Activated CD4-positive, alpha-beta T cell treated with anti-CD3 and anti-CD28 coated beads for 36 hours (primary cell): ENCODE measurements at places on chromosomes 5 and 9.

GRCh38 chr5:109920736-109921135 is 231.0 kb downstream of the MAN2A1 start:
- DNase-seq = no peak

DNA sequence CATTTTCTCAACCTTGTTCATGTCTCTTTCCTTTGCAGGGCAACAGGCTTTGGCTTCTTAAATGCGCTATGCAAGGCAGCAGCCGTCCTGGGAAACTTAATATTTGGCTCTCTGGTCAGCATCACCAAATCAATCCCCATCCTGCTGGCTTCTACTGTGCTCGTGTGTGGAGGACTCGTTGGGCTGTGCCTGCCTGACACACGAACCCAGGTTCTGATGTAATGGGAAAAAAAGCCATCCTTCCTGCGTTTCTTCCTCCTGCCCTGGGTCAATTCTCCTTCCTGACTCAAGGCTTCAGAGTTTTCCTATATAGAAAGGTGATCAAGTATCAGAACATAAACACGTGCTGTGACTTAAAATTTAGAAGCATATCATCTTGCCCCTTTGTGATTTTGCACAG is 77.8 kb upstream of the IQGAP2 start:
- no peak for DNase-seq

DNA sequence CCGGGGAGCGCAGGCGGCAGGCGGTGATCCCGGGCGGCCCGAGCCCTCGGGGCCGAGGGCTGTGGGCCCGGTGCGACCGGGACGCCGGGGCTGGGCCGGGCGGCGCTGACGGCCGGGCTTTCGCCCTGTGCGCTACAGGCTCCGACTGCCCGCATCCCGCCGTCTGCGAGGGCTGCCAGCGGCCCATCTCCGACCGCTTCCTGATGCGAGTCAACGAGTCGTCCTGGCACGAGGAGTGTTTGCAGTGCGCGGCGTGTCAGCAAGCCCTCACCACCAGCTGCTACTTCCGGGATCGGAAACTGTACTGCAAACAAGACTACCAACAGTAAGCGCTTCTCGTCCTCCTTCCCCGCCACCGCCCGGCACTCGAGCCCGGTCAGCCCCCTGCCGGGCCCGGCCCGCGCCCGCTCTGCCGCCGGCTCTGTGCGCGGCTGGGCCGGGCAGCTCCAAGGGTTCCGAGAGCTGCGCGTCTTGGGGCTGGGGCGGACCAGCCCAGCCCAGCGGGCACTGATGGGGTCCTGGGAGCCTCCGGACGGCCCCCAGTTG is 1.6 kb downstream of the LMX1B start:
- DNase-seq = peak; percentile 55

- no peak for DNase-seq
Observed at GRCh38 chr5:39198127-39198526, 21.2 kb downstream of the FYB1 start.

GRCh38 chr5:108743846-108744245 is 3.9 kb upstream of the FER start:
- DNase-seq = no peak

DNA sequence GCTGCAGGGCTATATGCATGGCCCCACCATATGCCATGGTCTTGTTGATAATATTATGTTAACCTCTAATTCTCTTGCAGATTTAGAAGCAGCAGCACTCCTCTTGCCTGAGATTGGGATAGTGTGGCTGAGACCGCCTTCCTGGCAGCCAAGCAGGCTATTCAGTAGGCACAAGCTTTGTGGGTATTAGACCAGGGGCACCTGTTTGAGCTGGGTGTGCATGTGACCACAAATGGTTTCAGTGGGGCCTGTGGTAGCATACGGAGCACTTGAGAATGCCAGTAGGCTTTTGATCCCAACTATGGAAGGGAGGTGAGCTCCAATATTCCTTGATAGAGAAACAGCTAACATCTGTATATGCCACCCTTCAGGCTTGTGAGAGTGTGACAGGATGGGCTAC is 625.1 kb upstream of the NUDT12 start:
- DNase-seq = no peak

GRCh38 chr5:143222287-143223231 is 180.9 kb downstream of the NR3C1 start:
- peak; percentile 62 for DNase-seq

- no peak for DNase-seq
Observed at GRCh38 chr5:53010814-53011213, 21.7 kb downstream of the ITGA2 start.

- peak; percentile 19 for DNase-seq
Observed at GRCh38 chr9:113454914-113455761, 8.4 kb upstream of the RGS3 start.

GRCh38 chr5:147786142-147786541 is 3.6 kb upstream of the JAKMIP2 start:
- DNase-seq = no peak

DNA sequence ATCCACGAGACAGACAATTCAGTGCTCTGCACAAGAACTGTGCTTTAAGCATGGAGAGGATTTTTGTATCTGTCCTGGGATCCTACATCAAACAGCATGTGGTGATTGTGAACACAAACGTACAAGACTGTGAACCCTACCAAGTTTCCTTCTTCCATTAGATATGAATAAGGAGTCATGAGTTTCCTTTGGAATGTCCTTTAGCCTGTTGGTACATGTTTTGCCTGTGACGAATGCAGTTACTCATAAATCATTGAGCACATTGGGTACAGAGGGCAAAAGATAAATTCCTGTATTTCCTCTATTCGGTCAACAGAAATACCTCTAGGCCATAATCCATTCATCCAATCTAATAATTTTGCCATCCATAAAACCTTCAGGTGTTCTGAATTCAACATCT is 61.5 kb downstream of the FXN start:
- DNase-seq = no peak

- no peak for DNase-seq
Observed at GRCh38 chr9:127654619-127655018, 42.5 kb downstream of the STXBP1 start.

DNA sequence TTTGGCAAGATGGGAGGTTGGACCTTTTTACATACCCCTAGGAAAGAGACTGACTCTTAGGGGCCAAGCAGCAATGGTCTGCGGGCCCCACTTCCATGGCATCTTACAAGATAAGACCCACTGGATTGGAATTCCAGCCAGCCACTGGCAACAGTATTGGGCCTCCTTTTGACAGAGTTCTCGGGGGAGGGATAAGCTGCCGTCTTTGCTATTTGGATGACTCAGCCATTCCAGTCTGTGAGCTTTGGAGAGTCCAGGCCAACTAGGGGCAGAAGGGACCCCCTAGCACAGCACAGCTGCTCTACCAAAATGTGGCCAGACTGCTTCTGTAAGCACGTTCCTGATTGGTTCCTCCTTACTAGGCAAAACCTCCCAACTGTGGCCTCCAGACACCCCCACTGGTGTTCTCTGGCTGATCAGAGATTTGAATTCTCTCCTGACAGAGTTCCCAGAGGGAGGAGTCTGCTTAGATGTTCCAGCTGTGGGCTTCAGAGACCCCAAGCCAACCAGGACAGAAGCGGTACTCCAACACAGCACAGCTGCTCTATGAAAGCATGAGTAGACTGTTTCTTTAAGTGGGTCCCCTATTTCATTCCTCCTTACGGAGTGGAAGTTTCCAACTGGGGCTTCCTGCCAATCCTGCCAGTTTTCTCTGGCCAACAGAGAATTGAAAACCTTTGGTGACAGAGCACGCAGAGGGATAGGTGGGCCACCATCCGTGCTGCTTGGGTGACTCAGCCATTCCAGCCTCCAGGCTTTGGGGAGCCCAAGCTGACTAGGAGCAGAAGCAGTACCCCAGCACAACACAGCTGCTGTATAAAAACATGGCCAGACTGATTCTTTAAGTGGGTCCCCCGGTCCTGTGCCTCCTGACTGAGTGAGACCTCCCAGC is 672.1 kb upstream of the RIOK2 start:
- no peak for DNase-seq

DNA sequence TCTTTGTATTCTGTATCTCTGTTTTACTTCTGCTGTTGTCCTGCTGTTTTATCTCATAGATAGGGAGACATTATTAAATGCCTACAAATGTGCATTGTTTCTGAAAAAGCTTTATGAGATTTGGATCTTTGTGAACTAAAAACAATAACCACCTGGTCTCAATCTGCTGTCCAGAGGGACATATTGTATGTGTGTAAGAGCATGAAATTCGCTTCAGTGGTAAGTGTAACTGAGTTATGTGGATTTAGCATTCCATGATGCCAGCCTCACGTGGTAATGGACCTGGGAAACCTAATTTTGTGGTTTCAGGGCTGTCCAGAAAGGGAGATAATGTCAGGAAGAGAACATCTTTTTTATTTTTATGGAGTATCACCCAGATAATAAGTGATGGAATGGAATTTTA is 119.3 kb downstream of the GDNF start:
- no peak for DNase-seq

- DNase-seq = no peak
Observed at GRCh38 chr5:138595180-138595795, 20.1 kb upstream of the HSPA9 start.

DNA sequence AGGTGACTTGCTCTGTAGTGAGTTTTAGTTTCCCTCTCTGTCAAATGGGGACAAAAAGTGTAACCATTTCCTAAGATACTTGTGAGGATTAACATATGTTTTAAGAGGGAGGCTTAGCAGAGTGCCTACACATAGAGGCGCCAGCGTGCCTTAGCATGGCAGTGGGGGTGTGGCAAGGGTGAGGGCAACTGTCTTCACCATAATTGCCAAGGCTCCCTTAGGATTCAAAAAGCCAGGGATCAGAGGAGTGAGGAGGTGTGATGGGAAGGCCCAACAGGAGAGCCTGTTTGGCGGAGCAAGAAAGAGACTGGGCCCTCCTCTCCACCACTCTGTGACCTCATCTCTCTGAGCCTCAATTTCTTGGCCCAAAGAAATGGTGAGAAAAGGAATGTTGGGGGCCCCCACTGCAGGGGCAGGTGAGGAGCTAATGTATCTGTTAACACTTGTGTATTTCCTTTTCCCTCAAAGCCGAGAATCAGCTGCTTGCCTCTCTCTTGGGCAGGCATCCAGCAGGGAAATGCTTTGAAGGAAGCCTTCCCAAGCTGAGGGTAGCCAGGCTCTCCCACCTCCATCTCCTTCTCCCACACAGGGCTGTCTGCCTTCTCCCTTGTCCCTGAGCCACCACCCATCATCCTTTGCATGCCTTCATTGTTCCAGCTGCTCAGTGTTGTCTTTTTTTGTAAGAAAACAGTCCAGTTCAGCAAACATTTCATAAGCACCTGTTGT is 76.0 kb downstream of the DAB2IP start:
- DNase-seq = no peak

DNA sequence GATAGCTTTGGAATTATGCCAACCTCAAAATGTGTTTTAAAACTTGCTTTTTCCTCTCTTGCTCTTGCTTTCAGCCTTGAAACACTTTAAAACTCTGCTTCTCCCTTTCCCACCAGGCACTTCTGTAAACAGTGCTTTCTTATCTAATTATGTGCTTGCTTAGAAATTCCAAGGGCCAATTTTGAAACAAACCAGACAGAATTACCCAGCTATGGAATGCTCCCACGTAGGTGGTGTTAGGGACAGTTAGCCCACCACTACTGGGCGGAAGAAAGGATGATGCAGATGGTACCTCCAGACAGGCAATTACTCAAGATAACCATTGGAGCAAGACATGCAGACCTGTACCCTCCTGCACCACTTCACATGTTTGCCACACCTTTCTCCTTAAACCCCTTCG is 523.0 kb upstream of the PTPRD start:
- no peak for DNase-seq

DNA sequence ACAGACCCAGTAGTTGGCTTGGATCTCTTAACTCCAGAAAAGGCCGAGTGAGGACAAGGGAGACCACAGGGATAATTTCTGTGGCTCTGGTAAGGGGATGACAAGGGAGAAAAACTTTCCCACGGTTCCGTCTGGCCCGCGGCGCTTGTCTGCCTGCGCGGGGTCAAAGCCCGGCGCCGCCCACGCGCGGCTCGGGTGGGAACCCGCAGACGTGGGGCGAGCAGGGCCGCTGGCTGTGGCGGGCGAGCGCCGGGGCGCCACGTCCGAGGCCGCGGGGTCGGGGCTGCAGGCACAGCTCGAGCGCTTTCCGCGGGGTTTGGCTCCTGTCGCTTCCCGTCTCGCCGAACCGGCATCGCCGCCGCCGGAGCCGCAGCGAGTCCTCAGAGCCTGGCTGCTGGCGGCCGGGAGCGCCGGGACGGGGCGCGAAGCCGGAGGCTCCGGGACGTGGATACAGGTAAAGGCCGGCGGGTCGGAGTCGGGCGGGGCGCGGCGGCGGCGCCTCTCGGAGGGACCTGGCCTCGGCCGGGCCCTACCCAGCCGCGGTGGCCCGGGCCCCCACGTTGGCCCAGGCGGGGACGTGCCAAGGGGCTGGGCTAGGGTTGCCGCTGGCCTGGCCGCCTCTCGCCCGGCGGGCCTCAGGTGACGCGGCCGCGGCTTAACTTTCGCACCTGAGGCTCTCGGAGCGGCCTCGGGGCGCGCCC is at the start of gene RNF180:
Gene RNF180, plus strand, starts transcription at position 344 of the 701 bp plus-strand sequence. CDS start 34,965 bp downstream, outside the sequence.
- peak; percentile 30 for DNase-seq

GRCh38 chr9:8732367-8733075 is 932.9 kb upstream of the DMAC1 start:
- no peak for DNase-seq

DNA sequence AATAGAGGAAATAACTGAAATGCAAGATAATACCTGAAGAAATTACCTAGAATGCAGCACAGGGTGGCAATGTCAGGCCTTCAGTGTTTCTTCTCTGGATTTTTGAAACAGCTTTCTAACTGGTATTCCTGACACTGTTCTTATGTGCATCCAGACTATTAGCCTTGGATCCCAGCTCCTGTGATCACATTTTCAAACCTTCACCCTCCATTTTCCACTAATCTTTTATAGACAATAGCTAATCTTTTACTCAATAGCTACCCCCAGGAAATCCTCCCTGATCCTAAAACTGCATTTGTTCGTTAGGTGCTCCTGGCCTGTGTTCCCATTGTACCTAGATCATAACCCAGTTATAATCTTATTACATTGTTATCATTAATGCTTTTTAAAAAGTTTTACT is 101.5 kb upstream of the DHFR start:
- DNase-seq = no peak

DNA sequence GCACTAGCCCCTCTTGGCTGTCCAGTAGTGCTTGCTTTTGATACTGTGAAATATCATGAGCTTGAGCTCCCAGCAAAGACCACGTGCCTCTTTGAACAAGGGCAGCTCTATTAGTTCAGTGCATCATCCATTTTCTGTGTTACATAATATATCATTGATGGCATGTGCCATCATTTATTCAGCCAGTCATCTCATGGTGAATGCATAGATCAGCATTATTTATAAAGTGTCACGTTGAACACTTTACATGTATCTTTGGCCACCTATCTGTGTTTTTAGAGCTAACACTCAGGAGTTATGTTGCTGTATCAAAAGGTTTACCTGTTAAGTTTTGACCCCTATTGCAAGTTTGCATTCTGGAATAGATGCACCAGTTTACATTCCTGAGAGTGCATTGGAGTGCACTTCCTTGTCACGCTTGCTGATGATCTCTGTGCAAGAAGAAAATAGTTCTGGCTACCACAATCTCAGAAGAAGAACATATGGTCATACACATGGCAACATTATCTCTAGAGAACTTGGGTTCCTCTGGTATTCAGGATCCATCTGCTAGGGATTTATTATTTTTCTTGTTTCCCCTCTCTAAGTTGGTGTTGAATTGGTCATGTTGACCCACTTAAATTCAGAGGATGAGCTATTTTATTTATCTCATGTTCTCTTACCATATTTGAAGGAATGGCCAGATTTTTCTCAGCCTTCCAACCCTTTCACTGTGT is 120.9 kb downstream of the SH3GL2 start:
- DNase-seq = no peak

GRCh38 chr9:135512904-135513303 is 8.3 kb upstream of the LCN1 start:
- no peak for DNase-seq

- DNase-seq = peak; percentile 62
Observed at GRCh38 chr5:157219491-157220271, 39.0 kb downstream of the ITK start.
